ENCODE measurements at places on chromosomes 12 and 14.
A peak's percentile ranks its signal among the peaks of the same experiment; 100 is the strongest.

DNA sequence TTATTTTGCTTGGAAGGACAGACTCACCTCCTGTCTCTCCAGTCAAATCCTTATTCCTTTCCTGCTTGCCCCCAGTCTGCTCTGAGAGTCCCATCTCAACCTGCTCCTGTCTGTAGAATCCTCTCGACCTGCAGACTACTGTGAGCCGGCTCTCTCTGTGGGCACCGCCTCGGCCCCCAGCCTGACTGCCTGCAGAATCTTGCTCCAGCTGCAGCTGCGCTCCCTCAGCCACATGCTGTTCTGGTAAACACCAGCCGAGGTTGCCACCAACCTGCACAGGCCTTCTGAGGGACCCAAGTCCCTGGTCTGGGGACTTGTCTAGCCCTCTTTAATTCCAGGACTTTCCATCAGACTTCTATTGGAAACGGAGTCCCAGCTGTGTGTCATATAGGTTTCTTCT is 44.8 kb upstream of the PRMT8 start:
- DNase-seq = no peak

DNA sequence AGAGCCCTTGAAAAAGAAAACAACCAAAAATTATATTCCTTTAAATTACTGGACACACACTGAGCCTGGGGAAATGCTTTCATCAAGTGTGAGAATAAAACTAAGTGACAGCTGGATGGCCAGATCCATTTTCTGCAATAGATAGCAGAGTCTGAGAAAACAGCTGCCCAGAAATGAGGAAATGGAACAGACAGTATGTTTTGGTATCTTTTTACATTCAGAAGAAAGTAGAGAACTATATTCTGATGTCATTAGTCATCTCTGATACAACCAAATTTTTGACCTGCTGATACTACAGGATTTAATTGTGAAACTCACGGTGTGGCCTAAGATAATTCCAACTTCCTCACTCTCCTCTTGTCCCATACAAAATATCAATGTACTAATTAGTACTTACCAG is 78.2 kb downstream of the HMGA2 start:
- peak; percentile 66 for DNase-seq

DNA sequence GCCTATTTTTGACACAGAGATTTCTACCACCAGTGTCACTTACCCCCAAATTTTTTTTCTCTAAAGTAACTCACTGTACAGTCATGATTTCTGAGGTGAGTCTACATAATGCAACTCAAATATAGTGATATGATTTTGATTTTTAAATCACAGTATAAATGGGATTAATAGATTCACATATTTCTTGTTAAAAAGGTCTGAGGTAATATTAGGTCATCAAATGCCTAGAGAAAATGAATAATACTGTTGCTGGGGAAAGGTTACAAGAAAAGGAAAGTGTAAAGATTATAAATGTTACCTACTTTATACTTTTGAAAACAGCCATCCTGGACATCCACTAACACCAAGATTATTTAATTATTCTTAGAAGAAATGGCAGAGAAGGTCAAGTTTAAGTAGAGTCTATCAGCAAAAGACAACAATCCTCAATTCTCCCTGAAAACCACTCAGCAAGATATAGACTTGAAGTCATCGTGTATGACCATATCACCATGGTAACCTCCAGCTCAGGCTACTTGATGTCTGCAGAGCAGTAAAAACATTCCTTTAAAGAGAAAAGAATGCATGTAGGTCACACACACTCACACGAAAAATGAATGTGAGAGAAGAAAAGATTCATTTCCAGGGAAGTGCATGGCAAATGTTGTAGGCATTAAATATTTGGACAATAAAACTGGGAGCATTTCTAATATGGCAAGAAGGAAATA is 58.7 kb downstream of the CCDC59 start:
- peak; percentile 92 for DNase-seq

- DNase-seq = no peak
Measured at GRCh38 chr14:93727039-93727740, 61.1 kb downstream of the PRIMA1 start.

DNA sequence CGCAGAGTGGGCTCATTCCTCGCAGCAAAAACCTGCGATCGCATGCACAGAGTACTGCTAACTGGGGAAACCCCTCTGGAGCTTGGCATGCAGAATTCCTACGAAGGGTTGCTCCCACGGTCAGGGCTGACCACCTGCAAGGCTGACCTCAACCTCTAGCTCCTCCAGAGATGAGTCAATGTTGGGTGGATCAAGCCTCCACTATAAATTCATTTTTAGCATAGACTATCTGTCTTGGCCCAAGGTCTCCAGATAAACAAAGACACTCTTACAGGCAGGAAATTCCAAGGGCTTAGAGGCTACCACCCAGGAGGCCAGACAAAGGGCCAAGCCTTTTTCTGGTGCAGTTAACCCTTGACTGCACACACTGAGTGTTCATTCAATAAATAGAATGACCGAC is 296.5 kb downstream of the TMEM132D start:
- peak; percentile 91 for DNase-seq

- DNase-seq = no peak
Measured at GRCh38 chr14:69041783-69042182, 62.7 kb upstream of the ACTN1 start.
